ENCODE measurements at places on chromosomes 13 and 19. TPM values are rescaled to one million over a fixed set of nuclear protein-coding genes. Genes with fewer than 3 reads are reported as not detected.

PALM3 gene
- total RNA-seq, result not detected

ZNF626 gene
- total RNA-seq, result 13.6 TPM

DKKL1 gene
- not detected for total RNA-seq

SPACA4 gene
- total RNA-seq, result not detected

SHISA7 gene
- not detected for total RNA-seq

CASP14 gene
- not detected for total RNA-seq

GNG8 gene
- total RNA-seq, result 2.4 TPM

MIR17HG gene
- total RNA-seq, result 11.9 TPM

WIZ gene
- total RNA-seq, result 28.4 TPM

DHRS12 gene
- 12.6 TPM for total RNA-seq

OR4F17 gene
- total RNA-seq, result not detected

PRR36 gene
- 0.40 TPM for total RNA-seq

CYP4F22 gene
- 3.2 TPM for total RNA-seq

NKPD1 gene
- total RNA-seq, result 0.31 TPM

RFPL4A gene
- total RNA-seq, result not detected

DENND1C gene
- total RNA-seq, result 130 TPM

PRSS57 gene
- total RNA-seq, result not detected

FAM124A gene
- total RNA-seq, result 0.23 TPM

ATCAY gene
- not detected for total RNA-seq

KLF1 gene
- not detected for total RNA-seq

TEX26 gene
- total RNA-seq, result not detected

MBD3 gene
- 68.9 TPM for total RNA-seq

MYCBP2 gene
- total RNA-seq, result 148 TPM

PNMA8B gene
- 0.23 TPM for total RNA-seq

PLIN4 gene
- total RNA-seq, result 0.11 TPM

OSCAR gene
- total RNA-seq, result 0.96 TPM
